Caki2 (cell line): ENCODE measurements at places on chromosomes 13 and 19. TPM values are rescaled to one million over a fixed set of nuclear protein-coding genes. Genes with fewer than 3 reads are reported as not detected.

GRCh38 chr13:73417012-73417615 is 358.3 kb downstream of the KLF5 start:
- no peak for DNase-seq

DNA sequence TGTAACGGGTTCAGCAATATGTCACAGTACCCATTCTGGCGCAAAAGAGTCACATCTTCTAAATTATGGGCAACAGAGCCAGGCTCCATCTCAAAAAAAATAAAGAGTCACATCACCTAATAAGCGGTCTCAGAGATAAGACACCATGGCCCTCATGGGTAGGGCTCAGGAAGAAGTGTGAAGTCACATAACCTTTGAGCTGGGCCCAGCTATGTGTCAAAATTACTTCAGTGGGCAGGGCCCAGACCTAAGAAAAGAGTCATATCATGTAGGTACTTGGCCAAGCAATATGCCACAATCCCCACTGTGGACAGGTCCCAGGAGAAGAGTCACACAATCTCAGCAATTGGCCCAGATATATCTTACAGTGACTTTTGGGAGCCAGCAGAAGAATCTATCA is 11.4 kb upstream of the ZNF91 start:
- no peak for DNase-seq

- no peak for DNase-seq
Measured at GRCh38 chr19:19151418-19151817, 13.1 kb upstream of the TMEM161A start.

DNA sequence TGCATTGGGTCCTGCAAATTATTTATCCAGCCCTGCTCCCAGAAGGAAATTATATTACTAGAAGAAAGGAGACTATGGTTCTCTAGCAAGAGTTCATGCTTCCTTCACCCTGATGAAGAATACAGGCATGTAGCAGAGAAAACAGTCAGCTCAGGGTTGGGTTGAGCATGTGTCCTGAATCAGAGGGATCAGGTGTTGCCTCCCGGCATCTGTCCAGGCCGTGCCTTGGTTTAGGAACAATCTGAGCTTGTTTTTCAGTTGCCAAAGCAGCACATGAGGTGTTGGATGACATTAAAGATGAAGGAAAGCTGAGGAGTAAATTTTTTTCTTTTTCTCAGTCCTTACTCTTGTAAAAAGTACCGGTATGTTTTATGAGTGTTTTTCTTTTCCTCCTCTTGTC is 62.0 kb downstream of the KL start:
- no peak for DNase-seq

- DNase-seq: no peak
Measured at GRCh38 chr19:1627194-1627593, 21.9 kb upstream of the UQCR11 start.

DNA sequence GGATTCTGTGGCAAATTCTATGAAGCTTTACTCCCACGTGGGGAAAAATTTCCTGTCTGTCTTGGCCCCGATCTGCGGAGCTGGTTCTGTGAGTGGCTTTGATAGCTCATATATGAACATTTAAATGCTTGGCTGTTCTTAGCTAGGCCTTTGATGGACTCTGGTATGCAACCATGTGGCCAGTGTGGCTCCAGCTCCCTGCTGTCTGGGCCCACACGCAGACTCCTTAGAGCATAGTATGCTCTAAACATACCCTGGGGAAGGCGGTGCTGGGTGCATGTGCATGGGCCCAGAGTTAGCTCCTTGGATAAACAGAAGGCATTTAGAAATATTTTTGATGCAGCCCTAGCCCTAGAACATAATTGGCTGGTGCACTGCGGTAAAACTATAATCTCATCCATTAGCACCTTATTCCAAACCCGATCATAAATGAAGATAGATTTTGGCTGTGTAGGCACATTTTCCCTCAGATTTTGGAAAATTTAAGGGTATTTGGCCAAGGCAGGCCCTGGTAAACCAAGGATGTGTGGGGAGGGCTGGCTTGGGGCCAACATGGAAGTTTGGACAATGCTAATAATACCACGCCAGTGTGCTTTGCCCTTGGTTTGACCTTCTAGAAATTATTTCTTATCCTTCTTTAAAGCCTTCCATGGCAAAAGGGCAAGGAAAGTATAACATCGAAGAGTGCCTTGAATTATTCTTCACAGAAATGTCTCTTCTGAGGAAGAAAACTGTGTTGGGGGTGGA is 153.5 kb downstream of the LMO7 start:
- no peak for DNase-seq

GRCh38 chr19:55913643-55914268 is 18.4 kb downstream of the NLRP13 start:
- DNase-seq: no peak

DNA sequence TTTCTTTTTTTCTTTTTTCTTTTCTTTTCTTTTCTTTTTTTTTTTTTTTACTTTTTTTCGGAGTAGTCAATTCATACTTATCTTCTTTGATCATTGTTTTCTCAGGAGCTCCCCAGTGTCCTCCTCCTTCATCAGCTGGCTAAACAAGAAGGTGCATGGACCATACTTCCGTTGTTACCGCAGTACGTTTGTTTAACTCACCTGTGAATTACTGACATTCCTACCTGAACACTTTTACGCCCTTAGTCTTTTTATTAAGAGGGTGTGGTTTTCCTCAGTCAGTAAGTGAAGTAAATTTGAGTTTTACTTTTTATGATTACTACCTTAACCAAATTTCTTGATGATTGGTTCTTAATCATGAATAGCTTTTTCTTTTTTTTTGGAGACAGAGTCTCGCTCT is 47.1 kb downstream of the B3GLCT start:
- no peak for DNase-seq

DNA sequence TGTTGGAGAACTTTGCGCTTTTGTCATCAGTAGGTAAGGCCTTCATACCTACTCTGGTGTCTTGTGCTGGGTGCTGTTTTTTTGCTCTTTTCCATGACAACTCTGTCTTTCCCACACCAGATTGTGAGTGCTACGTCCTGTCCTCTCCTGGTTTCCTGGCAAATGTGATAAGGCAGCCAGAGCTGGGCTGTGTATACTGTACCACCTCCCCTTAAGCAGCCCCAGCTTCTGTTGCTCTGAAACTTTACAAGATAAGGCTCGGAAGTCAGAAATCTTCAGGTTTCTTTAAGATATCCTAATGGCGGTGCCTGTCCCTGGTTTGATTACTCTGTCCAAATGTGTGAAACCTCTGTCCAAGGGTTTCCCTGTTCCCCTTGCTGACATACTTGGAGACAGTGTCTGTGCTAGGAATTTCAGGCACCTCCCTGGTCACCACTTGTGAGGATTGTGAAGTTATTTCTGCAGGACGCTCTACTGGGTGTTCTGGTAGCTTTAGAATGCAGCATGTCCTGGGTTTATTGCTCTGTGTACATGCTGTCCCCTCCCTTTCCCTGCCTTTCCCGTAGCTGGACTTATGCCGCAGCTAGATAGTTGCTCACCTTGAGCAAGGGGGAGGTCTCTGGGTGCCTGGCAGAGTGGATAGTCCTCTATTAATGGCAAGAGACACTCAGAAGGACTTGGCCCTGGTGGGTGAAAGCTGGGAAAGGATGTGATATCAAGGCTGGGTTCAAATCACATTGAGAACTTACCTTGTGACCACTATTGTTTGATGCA is 7.0 kb downstream of the ZNF749 start:
- DNase-seq: no peak

- no peak for DNase-seq
Measured at GRCh38 chr13:35832551-35832950, 298.6 kb downstream of the DCLK1 start.

- DNase-seq: no peak
Measured at GRCh38 chr13:97834250-97834649, 119.2 kb upstream of the IPO5 start.

GRCh38 chr13:90793261-90793820 is 554.1 kb upstream of the MIR17HG start:
- no peak for DNase-seq

- DNase-seq: no peak
Measured at GRCh38 chr13:93268327-93269028, 41.9 kb downstream of the GPC6 start.

- no peak for DNase-seq
Measured at GRCh38 chr13:40197936-40198595, 468.4 kb downstream of the FOXO1 start.

DNA sequence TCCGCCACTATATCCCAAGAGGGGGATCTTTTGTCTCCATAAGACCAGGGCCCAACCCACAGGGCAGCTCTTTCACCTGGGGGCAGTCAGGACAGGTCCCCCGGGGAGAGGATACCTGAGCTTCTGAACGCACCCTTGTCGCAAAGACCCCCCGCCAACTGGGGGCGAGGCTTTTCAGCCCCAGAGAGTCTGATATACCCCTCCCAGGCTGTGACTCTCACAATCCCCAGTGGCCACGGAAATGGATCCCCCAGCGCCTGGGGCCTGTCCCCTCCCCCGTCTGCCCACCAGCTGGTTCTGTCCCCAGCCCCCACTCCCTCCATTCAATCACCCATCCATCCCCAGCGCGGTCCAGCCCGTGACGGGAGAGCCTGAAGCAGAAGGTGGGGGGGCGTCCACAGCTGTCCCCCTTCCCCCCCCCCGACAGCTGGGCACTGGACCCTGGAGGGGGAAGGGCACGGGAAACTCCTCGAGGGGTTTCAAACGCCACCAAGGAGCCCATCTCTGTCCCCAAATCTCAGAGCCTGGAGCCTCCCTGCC is 823 bp downstream of the DOCK6 start:
- no peak for DNase-seq

BRSK1 gene
- total RNA-seq: 0.41 and 0.64 TPM in 2 replicates

LYL1 gene
- not detected in 2 replicates for total RNA-seq

EMC10 gene
- total RNA-seq: 152 and 192 TPM in 2 replicates
